ENCODE measurements at places on chromosomes 4 and X.

DNA sequence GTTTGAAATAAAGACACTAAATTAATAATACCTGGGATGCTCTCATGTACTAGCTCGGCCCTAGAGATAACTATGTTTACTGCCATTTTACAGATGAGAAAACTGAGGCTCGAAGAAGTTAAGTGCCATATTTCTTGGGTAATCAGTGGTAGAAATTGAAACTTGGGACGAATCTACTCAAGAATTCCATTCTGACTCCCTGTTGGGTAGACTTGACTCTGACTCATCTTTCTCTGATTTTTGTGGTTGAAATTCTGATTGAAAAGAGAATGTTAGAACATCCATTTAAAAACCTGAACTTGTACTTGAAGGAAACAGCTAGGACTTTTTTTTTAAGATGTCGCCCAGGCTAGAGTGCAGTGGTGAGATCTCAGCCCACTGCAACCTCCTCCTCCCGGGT is 50.1 kb upstream of the NSUN7 start:
- DNase-seq, result no peak

- no peak for DNase-seq
Observed at GRCh38 chr4:155353923-155354540, 22.7 kb downstream of the MAP9 start.

DNA sequence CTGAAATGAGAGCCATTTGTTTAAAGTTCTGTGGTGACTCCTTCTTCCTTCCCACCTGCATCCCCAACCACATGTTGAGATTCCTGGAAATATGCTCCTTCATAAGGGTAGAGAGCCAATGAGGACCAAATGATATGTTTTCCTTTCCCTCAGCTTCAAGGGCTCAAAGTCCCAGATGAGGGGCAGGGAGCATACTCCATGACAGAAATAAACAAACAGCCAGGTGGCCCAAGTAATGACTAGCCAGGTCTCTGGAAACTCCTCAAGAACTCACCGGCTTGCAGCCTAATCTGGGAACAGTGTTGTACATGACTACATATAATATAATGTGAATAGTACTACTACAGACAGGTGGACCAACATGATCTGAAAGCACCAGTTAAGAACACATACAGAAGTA is 392.3 kb downstream of the PACRGL start:
- DNase-seq, result no peak

- no peak for DNase-seq
Observed at GRCh38 chr4:667545-667925, 6.5 kb downstream of the ATP5ME start.

- DNase-seq, result no peak
Observed at GRCh38 chr4:88251924-88252323, 32.4 kb downstream of the PPM1K start.

- no peak for DNase-seq
Observed at GRCh38 chr4:146790515-146790914, 151.8 kb downstream of the POU4F2 start.

DNA sequence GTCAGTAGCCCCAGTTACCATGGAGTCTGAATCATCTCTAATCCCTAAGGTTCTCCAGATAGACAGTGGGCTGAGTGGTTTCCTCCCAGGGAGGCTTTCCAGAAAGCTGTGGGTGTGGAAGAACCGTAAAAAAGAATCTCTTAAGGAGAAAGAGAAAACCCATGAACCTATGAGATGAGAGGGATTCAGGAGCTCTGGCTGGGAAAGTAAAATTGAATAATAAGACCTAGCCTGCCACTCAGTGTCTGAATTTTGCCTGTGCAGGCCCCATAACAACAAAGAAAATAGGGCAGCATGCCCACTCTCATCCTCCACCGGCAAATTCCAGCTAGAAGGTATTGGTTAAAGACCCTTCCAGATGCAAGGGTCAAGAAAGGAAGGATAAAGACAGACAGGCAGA is 16.9 kb downstream of the AWAT2 start:
- no peak for DNase-seq

DNA sequence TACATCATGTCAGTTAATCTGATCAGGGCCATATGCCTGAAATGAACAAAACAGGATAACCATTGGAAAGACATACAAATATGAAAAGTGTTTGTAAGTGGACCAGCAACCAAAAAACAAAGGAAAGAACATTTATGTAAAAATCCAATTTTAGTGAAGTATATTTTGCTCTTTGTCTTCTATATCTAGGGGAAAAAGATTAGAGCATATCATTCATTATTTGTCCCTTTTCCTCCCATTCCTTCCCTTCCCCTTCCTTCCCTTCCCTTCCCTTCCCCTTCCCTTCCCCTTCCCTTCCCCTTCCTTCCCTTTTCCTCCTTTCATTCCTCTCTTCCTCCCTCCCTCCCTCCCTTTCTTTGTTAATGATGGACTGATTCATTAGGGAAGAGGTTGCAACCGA is 1.8 kb upstream of the GNRHR start:
- no peak for DNase-seq

DNA sequence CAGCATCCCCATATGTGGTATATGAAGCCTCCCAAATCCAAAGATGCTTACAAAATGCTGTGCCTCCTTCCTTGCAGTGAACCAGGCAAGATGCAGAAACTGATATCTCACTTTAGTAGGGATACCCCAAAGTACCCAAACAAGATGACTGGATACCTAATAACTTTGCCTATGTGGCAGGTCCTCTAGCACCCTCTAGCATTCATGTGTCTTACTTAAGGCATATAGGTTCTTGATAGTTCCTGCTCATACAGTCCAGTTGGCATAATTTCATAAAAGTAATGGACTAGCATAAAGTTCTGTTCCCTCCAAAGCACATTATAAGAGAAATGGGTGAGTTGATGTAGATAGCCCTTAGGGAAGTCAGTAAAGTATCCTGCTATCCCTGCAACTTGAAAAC is 36.8 kb upstream of the SPP1 start:
- no peak for DNase-seq

DNA sequence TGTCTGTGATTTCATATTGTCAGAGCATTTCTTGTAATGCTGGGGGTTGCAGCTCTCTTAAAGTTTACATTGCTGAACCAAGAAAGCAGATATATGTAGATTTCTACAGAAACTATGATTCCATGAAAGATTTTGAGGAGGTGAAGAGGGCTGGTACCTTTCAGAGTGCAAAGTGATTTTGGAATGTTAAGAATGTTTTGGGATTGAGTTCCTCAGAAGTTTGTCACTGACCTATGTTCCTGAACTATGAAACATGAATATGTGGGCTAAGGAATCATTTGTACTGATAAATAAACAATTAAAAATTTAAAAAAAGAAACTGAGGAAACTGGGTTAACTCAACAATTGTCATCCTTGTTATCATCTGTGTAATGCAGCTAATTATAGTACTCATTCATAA is 12.3 kb upstream of the CHIC2 start:
- DNase-seq, result no peak

DNA sequence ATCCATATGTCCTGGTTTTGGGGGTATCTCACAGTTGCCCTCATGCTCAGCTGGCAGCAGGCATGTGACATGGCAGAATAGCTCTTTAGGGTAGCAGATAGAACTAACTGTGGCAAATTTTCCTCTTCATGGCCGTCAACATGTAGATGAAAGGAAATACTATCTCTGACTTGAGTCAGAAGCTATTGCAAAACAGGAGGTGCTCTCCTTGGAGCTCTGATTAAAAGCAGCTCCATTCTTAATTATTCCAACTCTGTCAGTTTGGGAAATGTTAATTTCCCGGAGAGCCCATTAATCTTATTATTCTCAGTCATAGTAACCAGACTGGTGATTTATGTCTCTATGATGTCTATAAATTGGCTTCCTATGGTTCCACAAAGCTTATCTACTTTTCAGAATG is 18.2 kb downstream of the IL13RA1 start:
- no peak for DNase-seq

- no peak for DNase-seq
Observed at GRCh38 chr4:26020083-26020668, 106.2 kb downstream of the SMIM20 start.

DNA sequence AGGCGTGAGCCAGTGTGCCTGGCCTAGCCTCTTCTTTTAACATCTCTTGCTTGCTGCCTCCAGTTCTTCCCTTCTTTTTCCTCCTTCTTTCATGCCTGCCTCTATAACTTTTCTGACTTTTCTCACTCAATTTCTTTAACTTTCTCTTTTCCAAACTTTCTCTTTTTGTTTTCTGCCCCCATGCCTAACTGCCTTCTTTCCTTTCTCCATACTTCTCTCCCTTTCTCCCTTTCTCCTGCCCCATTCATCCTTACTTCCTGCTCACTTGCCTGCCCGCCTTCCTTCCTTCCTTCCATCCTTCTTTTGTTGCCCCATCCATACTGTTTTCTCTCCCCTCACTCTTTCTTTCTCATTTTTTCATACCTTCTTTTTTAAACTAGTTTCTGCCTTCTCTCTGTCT is 105.2 kb downstream of the RBMX2 start:
- no peak for DNase-seq

GRCh38 chr4:33386764-33387163 is 2666.6 kb downstream of the PCDH7 start:
- no peak for DNase-seq

DNA sequence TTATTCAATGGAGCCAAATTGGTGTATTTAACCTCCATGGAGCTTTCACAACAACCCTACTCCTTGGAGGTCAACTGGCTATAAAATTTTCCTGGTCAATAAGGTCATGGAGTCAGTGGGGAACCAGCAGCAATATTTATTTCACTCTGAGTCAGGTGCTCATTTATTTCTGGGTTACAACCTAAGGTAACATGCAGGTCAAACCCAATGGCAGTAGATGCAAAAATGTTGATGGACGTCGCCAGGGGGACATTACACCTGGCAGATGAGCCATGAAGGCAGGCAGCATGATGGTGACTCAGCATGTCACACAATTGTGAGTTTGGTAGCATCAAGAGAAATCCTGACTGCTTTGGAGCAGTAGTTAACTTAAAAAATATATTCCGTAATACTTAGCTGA is 514.1 kb downstream of the IL15 start:
- DNase-seq, result no peak

GRCh38 chr4:155473420-155474095 is 96.8 kb upstream of the MAP9 start:
- no peak for DNase-seq

GRCh38 chr4:37735578-37735977 is 49.4 kb upstream of the RELL1 start:
- no peak for DNase-seq

DNA sequence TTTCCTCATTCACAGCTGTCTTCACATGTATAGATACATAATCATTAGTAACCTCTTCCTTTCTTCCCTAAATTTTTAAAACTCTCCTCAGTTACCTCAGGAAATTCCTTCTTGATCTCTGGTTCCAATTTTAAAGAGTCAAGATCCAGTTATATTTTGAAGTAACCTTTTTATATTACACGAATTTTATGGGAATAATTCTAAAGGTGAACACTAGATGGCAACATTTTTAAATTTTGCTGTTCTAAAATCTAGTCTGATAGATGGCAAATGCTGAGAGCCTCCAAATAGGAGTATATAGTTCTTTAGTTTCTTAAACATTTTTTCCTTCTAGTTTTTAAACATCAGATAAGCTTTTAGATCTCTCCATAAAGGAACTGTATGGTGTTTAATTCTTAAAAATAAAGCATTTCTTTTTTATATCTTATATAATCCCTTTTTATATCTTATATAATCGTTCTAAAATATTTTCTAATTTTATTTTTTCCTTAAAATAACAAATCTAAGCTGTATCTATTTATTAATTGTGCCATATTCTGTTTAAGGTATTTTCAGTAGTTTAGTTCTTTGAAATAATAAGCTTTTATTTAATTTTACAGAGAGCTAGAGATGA is 37.9 kb upstream of the PAPSS1 start:
- DNase-seq, result no peak

- DNase-seq, result no peak
Observed at GRCh38 chr4:25938366-25938765, 24.3 kb downstream of the SMIM20 start.

DNA sequence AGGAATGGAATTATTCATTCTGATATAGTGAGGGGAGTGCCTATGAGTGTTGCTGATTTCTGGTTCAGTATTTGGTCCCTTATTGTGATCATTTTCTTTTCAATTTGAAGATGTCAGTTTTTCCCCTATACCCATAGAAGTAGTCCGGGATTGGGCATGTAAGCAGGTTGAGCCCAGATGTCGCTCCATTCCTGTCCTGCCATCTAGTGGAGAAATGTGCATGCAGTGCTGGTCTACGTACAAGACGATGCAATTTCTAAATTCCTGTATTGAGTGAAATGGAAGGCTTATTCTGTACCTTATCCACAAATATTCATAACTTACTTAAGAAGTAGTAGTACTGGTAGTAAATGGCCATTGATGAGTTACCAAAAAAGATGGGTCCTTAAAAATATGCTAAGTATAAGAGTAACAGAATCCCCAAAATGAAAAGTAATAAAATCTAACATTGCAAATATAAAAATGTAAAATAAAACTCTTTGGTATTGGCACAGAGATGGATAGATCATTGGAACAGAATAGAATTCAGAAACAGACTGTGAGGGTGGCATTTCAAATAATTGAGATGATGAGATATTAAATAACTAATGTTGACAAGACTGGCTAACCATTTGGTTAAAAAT is 60.9 kb downstream of the UGT8 start:
- DNase-seq, result no peak

DNA sequence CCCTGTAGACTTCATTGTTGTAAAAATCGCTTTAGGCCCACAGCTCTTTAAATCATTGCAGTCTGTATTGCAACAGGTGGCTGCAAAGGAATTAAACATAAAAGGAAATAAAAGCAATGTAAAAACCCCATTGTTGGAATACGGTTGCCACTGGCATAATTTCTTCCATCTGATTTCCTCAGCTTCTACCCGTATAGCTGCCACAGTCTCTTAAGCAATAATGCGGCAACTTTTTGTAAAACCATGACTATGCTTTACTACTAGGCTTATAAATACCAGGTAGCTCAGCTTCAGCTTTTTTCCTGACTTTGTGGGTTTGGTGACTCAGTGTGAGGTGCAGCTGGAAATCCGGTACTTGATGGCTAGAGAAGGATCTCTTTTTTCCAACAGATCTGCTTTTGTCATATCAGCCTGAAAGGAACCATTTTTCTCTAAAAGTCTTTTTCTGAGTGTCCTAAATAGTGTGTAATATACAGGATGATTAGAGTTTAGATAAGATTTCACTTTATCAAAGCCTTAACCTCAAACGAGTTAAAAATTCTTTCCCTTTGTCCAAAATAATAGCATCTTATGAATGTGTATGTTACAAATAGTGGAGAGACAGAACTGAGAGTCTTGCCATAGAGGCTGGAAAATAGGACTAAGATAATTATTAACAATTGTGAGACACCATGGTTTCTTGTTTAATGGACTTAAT is 268.0 kb downstream of the ADGRL3 start:
- DNase-seq, result no peak

DNA sequence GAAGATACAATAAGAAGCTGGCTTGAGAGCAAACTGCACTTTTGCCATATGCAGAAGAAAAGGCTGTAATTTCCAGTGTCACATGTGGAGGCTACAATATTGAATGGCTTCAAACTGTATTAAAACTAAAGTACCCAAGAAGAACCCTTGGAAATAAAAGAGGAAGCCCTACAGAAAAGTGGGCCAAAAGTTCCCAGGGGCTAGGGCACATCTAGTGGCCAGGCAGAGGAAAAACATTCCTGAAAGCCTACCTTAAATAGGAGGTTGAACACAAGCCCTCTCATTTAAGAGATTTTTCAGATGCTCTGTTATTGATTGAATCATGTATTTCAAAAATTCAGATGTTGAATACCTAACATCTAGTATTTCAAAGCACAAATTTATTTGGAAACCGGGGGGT is 40.6 kb upstream of the PRDX4 start:
- no peak for DNase-seq
